Islet precursor cell (in vitro differentiated cells): ENCODE measurements at places on chromosomes 7 and 10.

- DNase-seq = peak; percentile 32
These were observed 85.4 kb downstream of the FOXL3 start for GRCh38 chr7:375321-375831.

- DNase-seq = no peak
These were observed 1.9 kb downstream of the GSTK1 start for GRCh38 chr7:143265017-143265693.

GRCh38 chr10:16816830-16817124 lies 447 bp downstream of the RSU1 start:
- DNase-seq = no peak

DNA sequence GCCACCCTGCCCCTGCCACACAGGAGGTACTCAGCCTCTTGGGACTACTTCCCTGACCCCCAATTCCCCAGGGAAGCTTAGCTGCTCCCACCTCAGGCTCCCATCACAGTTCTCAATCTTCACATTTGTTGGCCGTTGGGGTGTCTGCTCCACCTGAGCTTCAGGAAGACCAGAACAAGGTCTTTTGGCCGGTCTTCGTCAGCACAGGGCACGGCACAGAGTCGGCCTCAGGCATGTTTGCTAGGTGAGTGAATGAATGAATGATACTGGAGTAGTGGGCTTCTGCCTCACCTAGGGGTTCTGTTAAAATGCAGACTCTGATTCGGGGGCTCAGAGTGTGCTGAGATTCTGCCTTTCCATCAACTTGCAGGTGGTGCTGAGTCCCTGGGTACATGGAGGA lies 20.3 kb downstream of the GPRIN2 start:
- DNase-seq = no peak

DNA sequence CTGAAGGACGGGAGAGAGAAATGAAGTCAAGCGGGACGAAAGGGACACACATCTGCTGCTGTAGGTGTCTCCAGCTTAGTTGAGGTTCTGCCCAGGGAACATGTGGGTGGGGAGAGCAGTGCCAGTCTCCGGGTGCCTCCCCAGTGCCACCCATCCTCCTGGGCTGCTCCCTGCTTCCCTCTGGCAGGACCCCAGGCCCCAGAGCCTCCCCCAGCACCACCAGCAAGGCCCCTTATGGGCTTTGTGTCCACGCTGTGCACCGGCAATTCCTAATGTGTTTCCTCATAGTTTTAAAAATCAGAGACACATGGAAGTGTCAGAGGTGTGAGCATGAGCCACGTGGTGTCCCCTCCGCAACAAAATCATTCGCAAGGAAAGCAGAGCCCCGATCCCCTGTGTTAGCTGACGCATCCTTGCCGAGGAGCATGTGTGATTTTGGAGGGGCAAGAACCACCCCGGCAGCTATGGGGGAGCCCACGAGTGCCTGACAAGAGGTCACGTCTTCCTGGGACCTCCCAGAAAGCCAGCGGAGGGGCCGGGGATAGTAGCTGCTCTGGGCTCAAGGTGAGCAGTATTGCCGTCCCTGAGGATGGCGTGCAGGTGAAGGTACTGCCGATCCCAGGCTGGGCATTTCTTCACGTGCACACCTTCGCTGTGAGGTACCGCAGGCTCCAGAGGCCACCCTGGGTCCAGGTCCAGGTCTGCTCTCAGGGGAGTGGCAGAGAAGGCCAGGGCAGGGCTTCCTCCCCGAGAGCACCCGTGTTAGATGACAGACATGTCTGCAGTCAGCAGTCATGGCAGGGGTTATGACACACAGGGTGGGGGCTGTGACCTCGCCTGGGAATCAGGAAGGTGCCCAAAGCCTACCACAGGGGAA lies 448.2 kb upstream of the FOXK1 start:
- no peak for DNase-seq

DNA sequence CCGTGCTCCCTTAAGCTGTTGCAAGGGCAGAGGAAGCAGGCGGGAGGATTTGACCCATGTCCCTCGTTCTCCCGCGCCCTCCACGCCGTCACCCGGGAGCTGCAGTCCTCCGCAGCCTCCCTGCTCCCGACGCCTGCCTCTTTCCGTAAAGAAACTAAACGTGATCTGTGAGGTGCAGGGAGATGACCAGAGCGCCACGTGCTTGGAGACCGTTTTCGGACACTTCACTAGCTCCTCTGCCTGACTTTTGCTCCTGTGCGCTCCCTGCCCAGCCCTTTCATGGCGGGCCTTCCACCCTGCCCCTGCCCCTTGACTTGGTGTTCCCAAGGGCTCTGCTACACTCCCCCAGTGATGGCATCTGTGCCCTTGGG lies 171.2 kb downstream of the LSM5 start:
- DNase-seq = no peak

DNA sequence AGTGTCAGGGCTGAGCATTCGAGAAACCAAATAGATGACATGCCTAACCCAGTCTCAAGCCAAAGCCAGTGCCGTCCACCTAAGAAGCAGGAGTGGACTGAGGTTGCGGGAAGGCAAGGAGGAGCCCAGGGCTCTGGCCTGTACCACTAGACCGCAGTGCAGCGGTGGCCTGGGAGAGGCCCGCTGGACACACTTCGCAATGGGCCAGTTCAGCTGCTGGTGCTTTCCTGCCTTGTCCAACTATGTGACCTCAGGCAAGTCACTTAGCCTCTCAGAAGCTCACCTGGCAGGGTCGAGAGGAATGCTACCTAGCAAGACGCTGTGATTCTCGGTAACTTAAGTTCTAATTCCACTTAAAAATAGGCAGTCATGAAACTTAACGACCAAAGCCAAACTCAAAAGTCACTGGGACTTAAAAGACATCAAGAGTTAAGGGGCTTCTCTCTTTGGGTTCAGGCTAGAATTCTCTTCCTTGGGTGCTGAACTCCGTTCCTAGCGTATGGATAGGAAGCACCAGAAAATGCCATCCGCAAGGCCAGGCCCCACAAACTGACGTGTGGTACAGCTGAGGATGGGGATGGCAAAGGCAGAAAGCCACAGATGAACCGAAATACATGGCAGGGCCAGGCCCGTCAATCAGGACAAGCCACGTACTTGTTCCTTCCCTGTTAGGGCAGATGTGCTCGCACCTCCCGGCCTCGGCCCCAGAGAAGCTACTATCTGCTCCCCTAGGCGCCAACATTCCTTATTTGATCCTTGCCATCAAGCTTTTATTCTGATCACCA lies 34.2 kb downstream of the CTBP2 start:
- peak; percentile 76 for DNase-seq

DNA sequence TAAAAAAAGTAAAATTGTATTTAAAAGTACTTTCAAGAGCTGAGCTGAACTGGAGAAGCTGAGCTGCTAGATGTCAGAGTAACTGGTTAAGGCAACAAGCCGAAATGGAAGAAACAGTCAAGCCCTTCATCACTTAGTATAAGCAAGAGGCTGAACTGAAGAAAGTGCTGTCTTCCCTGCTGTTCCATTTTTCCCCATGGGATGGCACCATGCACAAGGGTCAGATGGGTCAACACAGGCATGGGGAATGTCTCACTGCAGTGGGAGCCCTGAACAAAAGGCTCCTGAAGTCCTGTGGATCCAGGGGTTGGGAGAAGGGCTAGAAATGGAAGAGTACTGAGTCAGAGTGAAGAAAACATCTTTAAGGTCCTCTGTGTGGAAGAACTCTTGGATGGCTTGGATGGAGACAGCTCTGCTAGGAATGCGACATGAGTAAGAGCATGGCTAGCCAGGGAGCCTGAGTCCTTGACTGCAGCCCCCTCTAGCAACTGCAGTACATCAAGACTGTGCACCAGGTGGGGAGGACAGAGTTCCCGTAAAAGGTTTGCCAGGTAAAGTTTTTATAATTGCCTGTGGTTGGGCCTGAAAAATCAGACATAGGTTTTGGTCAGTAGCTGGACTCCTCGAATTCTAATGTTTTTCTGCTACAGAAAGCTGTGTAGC lies 348.3 kb downstream of the GPR158 start:
- peak; percentile 89 for DNase-seq

DNA sequence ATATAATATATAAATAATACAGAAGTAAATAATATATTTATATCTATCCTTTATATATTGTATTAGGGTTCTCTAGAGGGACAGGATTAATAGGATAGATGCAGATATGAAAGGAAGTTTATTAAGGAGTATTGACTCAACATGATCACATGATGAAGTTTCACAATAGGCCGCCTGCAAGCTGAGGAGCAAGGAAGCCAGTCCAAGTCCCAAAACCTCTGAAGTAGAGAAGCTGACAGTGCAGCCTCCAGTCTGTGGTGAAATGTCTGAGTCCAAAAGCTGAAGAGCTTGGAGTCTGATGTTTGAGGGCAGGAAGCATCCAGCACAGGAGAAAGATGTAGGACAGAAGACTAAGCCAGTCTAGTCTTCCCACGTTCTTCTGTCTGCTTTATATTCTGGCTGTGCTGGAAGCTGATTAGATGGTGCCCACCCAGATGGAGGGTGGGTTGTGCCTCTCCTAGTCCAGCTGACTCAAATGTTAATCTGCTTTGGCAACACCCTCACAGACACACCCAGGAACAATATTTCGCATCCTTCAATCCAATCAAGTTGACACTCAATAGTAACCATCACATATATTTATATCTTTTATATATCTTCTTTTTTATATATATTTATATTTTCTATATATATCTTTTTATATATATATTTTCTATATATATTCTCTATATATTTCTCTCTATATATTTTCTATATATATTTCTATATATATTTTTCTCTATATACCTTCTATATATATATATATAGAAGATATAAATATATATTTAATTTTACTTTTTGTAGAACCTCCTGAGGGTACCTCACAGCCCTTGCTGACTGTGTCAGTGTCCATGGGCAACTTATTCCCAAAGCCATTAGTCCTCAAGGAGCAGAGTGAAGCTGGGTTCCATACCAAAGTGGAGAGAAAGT lies 24.6 kb upstream of the AKR1B10 start:
- DNase-seq = no peak

- DNase-seq = no peak
These were observed 3.3 kb downstream of the SUN3 start for GRCh38 chr7:48025624-48026023.

- DNase-seq = peak; percentile 21
These were observed 746.8 kb downstream of the GRID1 start for GRCh38 chr10:85619832-85620231.

DNA sequence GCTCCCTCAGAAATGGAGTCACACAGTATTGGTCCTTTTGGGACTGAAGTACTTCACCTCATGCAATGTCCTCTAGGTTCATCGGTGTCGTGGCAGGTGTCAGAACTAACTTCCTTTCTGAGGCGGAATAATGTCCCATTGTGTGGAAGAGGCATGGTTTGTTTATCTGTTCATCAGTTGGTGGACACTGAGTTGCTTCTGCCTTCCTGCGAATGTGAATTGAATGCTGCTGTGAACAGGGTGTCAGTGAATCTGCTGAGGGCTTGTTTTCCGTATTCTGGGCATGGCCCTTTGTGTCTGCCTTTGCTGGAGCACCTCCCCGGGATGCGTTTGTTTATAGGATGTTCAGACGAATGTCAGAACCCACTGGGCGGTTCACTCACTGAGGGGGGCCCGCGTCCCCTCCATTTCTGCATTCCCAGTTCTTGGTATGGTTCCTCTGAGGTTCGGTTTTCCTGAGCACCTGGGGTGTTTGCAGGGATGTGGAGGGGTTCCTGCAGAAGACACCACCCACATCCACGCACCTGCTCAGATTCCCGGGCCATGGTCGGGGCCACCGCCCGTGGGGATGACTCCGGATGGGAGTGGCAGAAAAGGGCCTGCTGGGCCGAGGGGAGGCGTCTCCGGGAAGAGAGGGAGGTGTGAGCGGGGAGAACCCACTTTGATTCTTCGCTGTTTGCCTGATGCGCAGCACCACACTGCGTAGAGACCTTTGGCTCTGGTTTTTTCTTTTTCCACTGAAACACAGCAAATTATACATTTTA lies 33.1 kb downstream of the CHST12 start:
- DNase-seq = no peak

GRCh38 chr7:2040201-2040892 lies 192.4 kb downstream of the MAD1L1 start:
- DNase-seq = peak; percentile 43

- no peak for DNase-seq
These were observed 656.5 kb upstream of the COBL start for GRCh38 chr7:51973071-51973470.

- no peak for DNase-seq
These were observed 131.8 kb downstream of the SNX10 start for GRCh38 chr7:26423436-26423835.
